ENCODE measurements at places on chromosomes 13 and 19. TPM values are rescaled to one million over a fixed set of nuclear protein-coding genes. Genes with fewer than 3 reads are reported as not detected.

- no peak for DNase-seq
Measured at GRCh38 chr13:30700364-30700763, 35.0 kb upstream of the ALOX5AP start.

- no peak for DNase-seq
Measured at GRCh38 chr19:10899151-10899653, 27.8 kb downstream of the CARM1 start.

DNA sequence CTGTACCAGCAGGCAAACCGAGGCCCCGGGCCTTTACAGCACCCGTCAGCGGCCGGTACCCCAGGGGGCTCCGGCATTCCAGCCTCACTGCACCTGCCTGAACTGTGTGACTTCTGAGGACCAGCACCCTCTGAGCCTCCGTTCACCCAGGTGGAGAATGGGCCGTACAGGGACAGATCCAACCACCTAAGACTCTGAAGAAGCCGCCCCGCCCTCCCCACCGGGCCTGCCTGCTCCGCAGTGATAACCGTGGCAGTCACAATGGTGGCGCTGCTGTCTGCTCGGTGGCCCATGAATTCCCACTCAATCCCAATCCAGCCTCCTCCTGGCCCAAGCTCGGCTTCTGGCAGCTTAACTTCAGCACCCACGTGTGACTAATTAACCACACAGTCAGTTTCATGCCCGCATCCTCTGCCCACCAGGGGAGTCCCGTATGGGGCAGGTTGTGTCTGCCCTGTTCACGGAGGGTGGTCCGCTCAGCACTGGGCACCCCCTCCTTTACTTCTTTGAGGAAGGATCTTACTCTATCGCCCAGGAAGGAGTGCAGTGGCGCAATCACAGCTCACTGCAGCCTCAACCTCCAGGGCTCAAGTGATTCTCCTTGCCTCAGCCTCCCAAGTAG, 3.4 kb downstream of the TCF3 start:
- DNase-seq = no peak

FBXO27 gene
- total RNA-seq = 0.47 TPM

- no peak for DNase-seq
Measured at GRCh38 chr13:82614086-82614485, 1268.2 kb downstream of the SLITRK1 start.

EPSTI1 gene
- 0.64 TPM for total RNA-seq

SLC10A2 gene
- not detected for total RNA-seq

Data from HFFc6 (cell line).